ENCODE measurements at places on chromosomes 6 and 20.

GRCh38 chr20:63325554-63326313, 32.7 kb downstream of the COL20A1 start:
- DNase-seq = no peak

DNA sequence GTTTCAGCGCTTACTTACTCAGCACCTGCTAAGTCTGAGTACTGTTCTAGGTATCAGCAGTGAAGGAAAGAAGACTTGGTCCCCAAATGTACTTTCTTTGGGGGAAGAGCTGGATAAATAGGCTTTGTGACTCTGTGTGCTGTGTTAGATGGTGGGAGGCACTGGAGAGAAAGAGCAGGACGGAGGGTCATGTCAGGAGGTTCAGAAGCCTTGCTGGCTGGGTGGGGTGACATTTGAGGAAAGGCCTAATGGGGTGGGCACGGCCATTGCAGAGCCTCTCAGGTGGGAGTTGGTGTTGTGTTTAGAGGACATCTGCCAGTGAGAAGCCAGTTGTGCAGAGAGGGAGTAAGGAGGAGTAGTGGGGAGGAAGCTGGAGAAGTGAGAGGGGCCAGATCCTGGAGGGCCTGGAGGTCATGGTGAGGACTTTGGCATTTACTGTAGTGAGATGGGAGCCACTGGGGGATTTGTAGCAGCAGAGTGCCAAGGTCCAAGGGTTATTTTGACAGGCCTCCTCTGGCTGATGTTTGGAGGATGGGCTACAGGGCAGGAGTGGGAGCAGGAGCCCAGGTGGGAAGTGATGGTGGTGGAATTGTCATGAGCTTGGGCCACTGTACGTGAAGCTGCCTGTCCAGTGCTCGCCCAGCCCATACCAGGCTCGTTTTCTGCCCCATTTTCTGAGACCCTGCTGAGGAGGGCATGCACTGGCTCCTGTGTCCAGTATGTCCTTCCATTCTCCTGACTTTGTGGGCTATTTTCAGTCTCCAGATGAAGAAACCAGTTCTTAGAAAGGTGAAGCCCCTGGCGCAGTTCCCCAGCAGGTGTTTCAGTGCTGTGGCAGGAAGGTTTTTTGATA, 886 bp downstream of the SDCBP2 start:
- DNase-seq = no peak

DNA sequence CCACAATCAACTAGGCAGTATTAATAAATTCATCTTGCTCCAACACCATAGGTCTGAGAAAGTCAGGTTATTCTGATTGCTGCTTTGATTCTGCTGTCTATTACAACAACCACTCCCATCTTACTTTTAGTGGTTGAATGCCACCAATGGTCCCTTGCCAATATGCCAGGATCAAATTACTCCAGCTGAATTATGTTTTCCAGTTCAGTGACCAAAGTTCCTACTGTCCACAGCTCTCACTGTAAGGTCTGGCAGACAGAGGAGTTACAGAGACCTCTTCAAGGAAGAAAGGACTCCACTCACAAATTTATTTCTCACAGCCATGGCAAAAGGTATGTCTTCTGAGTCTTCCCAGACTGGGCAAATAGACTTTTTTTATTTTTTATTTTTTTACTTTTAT, 557.0 kb downstream of the HAO1 start:
- DNase-seq = no peak

DNA sequence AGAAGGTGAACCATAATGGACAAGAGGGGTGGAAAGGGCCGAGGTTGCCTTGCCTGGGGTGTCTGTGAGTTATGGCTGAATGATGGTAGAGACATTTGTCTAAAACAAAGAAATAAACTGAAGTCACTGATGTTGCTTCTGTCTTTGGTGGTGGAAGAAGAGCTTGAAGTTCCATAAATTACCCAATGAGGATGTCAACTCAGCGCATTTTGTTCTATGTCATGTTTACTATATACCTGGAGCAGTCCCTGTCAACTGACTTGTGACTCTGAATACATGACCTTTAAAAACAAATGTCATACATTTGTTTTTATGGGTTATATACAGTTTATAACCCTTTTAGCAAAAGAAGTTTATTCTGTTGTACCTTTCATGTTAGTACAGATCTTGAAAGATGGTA, 2.0 kb downstream of the EFHC1 start:
- DNase-seq = no peak

DNA sequence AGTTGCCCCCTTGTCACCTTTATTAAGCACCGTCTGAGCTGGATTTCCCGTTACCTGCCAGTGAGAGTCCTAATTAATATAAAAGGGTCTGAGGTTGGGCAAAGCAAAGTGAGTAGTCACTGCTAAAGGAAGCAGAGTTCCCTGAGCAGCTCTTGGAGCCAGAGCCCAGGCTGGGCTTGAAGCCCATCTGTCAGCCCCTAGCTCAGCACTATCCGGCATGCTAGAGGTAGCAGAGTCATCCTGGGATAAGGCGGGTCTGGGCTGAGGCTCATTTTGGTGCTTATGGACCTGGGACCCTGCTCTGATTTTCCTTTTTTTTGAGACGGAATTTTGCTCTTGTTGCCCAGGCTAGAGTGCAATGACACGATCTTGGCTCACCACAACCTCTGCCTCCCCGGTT, 46.2 kb downstream of the ADNP start:
- no peak for DNase-seq

- DNase-seq = no peak
These were observed 275.8 kb upstream of the PRDM1 start for GRCh38 chr6:105810105-105810921.

- DNase-seq = no peak
These were observed 93.4 kb upstream of the NXT1 start for GRCh38 chr20:23257106-23257761.

DNA sequence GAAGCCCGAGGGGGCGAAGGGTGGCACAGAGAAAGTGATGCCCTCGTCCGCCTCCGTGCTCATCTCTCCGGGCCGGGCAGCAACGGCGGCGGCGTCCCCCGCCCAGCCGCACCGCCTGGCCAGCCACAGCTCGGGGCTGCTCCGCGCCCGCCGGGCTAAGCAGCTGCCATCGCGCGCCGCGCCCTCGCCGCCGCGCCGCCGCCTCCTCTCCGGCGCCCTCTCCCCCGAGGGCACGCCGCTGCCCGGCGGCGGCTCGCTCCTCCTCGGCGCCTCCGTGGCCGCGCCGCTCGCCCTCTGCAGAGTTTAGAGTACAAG, 225 bp downstream of the MAP3K5 start:
- DNase-seq = no peak

- no peak for DNase-seq
These were observed 32.3 kb downstream of the SNAP25 start for GRCh38 chr20:10250902-10251301.

- no peak for DNase-seq
These were observed 26.2 kb downstream of the TTBK1 start for GRCh38 chr6:43269273-43270007.

GRCh38 chr6:164694386-164694785, 615.0 kb downstream of the C6orf118 start:
- no peak for DNase-seq

DNA sequence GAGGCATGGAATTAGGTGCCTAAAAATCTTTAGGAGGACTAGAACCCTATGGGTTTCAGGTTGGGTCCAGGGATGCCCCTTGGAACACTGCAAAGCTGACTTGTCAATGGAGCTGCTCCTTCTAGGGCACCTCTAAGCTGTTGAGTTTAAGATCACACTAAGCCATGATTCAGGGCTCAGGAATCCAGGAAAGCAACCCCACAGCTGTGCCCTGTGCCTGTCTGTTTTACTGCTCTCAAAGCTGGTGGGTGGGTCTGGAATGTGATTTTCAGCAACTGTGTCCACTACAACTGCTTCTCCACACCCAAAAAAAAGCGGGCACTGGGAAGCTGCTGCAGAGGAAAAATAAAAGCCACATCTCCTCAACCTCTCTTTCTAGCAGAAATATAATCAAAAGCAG, 310.4 kb upstream of the MOCS1 start:
- DNase-seq = no peak

- no peak for DNase-seq
These were observed 105.2 kb upstream of the LRFN2 start for GRCh38 chr6:40692337-40692736.

DNA sequence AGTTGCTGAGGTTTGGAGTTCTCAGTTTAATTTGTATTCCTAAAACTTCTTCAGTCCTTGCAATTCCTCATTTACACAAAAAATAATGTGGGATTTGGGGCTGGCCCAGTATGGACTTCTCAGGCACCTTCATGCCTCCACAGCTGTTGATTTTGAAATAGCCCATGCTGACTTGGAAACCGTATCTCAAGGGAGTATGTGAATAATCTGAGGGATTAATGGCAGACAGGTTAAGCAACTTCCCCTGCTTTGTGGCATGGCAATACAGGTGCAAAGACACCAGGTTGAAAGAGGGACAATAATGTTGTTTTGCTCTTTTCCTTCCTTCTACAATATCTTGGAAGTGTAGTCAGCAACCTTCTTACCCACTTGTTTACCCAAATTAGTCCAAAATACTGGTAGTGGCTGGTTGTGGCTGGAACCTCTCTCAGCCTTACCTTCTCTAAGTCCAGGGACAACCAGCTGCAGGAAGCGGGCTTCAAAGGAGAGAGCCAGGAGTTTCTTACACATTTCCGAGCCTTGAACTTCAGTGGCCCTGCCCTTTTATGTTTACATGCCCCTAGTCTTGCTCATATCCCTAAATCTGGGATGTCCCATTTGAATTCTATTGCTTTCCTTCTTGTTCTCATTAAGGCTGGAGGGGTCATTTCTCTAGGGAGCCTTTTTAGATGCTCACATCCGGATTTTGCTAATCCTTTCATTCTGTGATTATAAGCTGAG, 44.1 kb upstream of the ADGRF1 start:
- no peak for DNase-seq

DNA sequence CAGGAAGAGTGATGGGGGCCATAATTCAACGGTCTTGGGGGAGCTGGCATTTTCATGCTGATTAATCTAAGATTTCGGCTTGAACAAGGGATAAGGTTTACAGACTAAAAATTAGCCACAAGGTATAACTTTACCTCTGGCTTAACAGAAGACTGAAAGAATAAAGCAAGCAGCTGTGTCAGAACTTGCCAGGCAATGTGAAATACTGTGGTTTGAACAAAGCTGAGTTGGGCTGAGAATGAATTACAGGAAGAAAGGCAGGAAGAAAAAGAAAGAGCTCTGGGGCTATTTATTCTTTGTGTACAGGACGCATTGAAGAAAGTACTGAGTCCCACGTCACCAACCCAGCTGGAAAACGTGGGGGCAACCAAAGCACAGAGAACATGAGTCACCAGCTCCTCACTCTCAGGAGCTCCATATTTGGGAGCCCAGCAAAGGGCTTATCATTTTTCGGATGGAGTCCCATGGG, 121.5 kb upstream of the NEDD9 start:
- no peak for DNase-seq

GRCh38 chr6:51813904-51814303, 273.5 kb downstream of the PKHD1 start:
- no peak for DNase-seq

GRCh38 chr20:62624719-62625453, 17.4 kb upstream of the SLCO4A1 start:
- no peak for DNase-seq

DNA sequence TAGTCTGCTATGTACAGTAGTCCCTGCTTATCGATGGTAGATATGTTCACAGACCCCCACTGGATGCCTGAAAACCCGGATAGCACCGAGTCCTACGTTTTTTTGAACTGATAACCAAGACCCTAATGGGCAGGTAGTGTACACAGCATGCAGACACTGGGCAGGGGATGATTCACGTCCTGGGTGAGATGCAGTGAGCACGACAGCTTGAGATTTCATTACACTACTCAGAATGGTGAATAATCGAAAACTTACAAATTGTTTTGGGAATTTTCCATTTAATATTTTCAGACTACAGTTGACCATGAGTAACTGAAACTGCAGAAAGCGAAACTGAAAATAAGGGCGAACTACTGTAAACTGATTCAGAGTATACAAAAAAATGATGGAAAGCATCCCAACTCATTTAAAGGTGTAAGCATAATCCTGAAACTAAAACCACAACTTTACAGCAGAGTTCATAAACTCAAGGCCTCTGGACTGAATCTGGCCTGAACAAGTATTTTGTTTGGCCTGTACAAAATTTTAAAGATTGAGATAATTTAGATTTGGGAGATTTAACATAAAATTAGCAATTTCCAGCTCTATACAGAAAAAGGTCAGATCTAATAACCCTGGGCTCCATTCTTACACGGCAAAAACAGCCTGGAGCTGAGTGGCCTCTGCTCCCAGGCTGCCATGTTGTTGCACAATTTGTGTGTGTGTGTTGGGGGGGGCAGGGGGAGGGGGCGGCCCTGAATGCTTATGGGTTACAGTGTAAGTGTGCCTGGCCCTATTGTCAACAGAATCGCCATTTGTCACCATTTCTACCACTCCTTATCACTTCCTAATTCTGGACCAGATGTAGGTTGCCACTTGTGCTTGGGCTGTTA, 34.9 kb downstream of the RNF24 start:
- no peak for DNase-seq

DNA sequence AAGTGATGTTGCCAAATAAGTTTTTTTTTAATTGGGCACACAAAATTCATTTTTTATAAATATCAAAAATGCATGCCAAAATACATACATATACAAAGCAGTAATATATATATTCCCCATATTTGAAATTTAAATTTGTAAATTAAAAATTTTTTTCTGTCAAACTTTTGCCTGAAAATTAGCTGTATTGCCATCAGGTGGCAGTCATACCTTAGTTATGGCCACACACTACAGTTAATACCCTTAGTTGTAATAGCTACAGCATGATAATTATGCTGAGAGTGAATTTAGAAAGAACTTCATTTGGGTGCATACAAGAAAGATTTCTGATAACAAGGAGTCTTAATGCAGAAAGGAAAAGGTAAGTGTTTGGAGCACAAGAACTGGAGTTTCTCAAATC, 46.2 kb upstream of the SDHAF4 start:
- no peak for DNase-seq

DNA sequence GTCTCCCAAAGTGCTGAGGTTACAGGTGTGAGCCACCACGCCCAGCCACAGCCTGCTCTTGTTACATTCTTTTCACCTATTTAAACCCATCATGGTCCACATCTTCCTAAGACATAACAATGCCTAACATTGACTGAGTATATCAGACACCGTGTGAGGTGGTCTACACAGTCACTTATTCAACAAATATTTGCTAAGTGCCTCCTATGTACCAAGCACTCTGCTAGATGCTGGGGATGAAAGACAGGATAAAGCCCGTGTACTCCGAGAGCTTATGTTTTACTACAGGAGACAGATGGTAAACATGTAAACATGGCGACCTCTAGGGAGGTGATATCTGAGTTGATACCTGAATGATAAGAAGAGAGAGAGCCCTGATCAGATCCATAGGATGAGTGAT, 12.7 kb downstream of the BCL2L1 start:
- no peak for DNase-seq

GRCh38 chr20:13703265-13703664, 64.5 kb upstream of the TASP1 start:
- no peak for DNase-seq

GRCh38 chr6:53864781-53865180, 70.0 kb downstream of the LRRC1 start:
- DNase-seq = no peak

- DNase-seq = no peak
These were observed at the start of gene PHACTR3 for GRCh38 chr20:59603781-59604541. Gene PHACTR3 (plus strand): TSS chr20:59604540. CDS start chr20:59605015, 475 bp downstream.

GRCh38 chr20:2794866-2795447, 5.5 kb downstream of the CPXM1 start:
- DNase-seq = no peak
